ENCODE measurements at places on chromosomes 11 and 22. TPM values are rescaled to one million over a fixed set of nuclear protein-coding genes. Genes with fewer than 3 reads are reported as not detected.

The C11orf42 gene
- not detected for total RNA-seq

- peaks cover 55% of the 10 kb centered on the region for H3K4me1 ChIP-seq
- no peaks in the 10 kb centered on the region for H3K27me3 ChIP-seq
- H3K27ac ChIP-seq, result peak overlapping the region; percentile 95
- peak overlapping the region; percentile 76 for H3K4me3 ChIP-seq
- no peaks in the 10 kb centered on the region for H3K36me3 ChIP-seq
These were observed 822 bp downstream of the MARK2 start for GRCh38 chr11:63839508-63840355.

- no peaks in the 10 kb centered on the region for H3K27me3 ChIP-seq
- H3K36me3 ChIP-seq, result no peaks in the 10 kb centered on the region
- peaks cover 26% of the 10 kb centered on the region for H3K4me1 ChIP-seq
These were observed 9.9 kb downstream of the NARS2 start for GRCh38 chr11:78564490-78565467.

DNA sequence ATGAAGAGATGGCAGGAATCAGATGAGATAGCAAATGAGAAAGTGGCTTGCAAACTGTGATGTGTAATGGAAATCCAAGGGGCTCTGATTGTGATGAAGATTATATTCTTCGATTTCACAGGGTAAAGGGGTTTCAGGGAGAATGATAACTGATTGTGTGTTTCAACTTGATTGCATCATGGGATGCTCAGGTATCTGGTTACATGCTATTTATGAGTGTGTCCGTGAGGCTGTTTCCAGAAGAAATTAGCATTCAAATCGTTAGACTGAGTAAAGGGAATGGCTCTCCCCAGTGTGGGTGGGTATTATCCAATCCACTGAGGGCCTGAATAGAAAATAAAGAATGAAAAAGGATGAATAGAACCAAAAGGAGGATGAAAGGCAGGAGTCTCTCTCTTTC lies 278.7 kb upstream of the LARGE1 start:
- no peaks in the 10 kb centered on the region for H3K4me1 ChIP-seq
- H3K36me3 ChIP-seq, result no peaks in the 10 kb centered on the region
- DNase-seq, result no peak
- H3K27ac ChIP-seq, result no peak overlapping the region
- H3K27me3 ChIP-seq, result no peaks in the 10 kb centered on the region

DNA sequence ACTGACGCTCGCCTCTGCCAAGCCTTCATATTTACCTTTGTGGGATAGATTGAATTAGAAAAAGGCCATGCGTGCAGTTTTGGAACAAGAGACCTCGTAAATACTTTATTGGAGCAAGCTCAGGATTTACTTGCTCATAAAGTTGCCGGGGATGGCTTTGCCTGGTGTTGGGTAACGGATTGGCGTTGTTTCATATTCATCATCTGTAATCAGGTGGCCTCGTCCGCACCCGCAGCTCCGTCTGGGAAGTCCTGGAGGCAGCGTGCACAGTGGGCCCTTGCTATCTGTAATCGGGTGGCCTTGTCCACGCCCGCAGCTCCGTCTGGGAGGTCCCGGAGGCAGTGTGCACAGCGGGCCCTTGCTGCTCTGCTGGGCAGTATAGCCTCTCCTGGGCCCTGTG lies 1209.3 kb downstream of the BRD1 start:
- no peak overlapping the region for H3K27ac ChIP-seq
- no peaks in the 10 kb centered on the region for H3K36me3 ChIP-seq
- DNase-seq, result no peak
- no peaks in the 10 kb centered on the region for H3K27me3 ChIP-seq

DNA sequence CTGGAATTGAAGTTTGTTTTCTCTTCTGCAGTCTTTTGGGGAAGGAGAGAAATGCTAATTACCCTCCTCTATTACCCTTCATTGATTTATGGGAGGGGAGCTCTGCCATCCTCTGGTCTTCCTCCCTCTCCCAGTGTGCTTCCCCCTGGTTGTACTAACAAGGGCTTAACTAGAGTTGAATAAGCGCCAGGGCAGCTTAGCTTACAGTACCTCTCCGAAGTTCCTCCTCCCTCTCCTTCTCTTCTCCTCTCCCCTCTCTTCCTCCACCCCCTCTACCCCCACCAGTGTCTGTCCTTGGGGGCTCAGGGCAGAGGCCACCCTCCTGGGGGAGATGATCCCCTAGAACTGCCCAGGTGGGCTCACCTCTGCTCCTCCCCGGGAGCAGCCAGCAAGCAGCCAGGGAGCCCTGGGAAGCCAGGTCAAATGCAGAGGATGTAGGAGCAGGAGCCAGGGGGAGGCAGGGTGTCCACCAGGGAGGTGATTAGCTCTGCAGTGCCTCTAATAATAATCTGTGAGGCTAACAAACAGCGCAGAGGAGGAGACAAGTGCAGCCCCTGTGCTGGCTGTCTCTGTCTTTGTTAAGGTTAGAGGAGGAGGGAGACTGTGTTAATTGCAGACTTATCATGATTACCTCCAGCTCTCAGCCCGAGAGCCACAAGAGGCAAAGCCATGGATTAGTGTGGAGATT lies 191.6 kb upstream of the CADM1 start:
- H3K27ac ChIP-seq, result no peak overlapping the region
- DNase-seq, result no peak
- no peak overlapping the region for H3K4me3 ChIP-seq
- H3K27me3 ChIP-seq, result no peaks in the 10 kb centered on the region
- no peaks in the 10 kb centered on the region for H3K36me3 ChIP-seq

The BACE1-AS gene
- 2.5 TPM for total RNA-seq

GRCh38 chr11:58503361-58503856 lies 4.5 kb downstream of the OR5B21 start:
- no peaks in the 10 kb centered on the region for H3K27me3 ChIP-seq
- H3K4me1 ChIP-seq, result no peaks in the 10 kb centered on the region
- H3K27ac ChIP-seq, result no peak overlapping the region
- H3K36me3 ChIP-seq, result no peaks in the 10 kb centered on the region
- no peak overlapping the region for H3K4me3 ChIP-seq
- no peak for DNase-seq

- H3K27me3 ChIP-seq, result no peaks in the 10 kb centered on the region
- peaks cover 7% of the 10 kb centered on the region for H3K4me1 ChIP-seq
- DNase-seq, result no peak
- no peaks in the 10 kb centered on the region for H3K36me3 ChIP-seq
These were observed 105.5 kb downstream of the CSNK2A3 start for GRCh38 chr11:11247576-11247975.

GRCh38 chr11:16769386-16769785 lies 30.9 kb downstream of the C11orf58 start:
- H3K4me3 ChIP-seq, result no peak overlapping the region
- no peak for DNase-seq
- H3K36me3 ChIP-seq, result no peaks in the 10 kb centered on the region

The ESAM gene
- 7.5 TPM for total RNA-seq

The BRMS1 gene
- 59.4 TPM for total RNA-seq

- DNase-seq, result peak; percentile 28
- H3K27ac ChIP-seq, result peak overlapping the region; percentile 81
- no peaks in the 10 kb centered on the region for H3K36me3 ChIP-seq
- H3K4me3 ChIP-seq, result peak overlapping the region; percentile 88
- peaks cover 13% of the 10 kb centered on the region for H3K4me1 ChIP-seq
These were observed 728 bp downstream of the DCUN1D5 start for GRCh38 chr11:103091064-103091800.

- no peak overlapping the region for H3K4me3 ChIP-seq
- no peaks in the 10 kb centered on the region for H3K4me1 ChIP-seq
- DNase-seq, result no peak
These were observed 7.8 kb upstream of the MYBPC3 start for GRCh38 chr11:47360341-47360740.

- H3K4me3 ChIP-seq, result no peak overlapping the region
- no peak overlapping the region for H3K27ac ChIP-seq
- DNase-seq, result no peak
- H3K36me3 ChIP-seq, result no peaks in the 10 kb centered on the region
These were observed 30.7 kb downstream of the ME3 start for GRCh38 chr11:86641537-86642261.

The CHST1 gene
- total RNA-seq, result 0.53 TPM

The OVOL1 gene
- total RNA-seq, result 33.1 TPM

DNA sequence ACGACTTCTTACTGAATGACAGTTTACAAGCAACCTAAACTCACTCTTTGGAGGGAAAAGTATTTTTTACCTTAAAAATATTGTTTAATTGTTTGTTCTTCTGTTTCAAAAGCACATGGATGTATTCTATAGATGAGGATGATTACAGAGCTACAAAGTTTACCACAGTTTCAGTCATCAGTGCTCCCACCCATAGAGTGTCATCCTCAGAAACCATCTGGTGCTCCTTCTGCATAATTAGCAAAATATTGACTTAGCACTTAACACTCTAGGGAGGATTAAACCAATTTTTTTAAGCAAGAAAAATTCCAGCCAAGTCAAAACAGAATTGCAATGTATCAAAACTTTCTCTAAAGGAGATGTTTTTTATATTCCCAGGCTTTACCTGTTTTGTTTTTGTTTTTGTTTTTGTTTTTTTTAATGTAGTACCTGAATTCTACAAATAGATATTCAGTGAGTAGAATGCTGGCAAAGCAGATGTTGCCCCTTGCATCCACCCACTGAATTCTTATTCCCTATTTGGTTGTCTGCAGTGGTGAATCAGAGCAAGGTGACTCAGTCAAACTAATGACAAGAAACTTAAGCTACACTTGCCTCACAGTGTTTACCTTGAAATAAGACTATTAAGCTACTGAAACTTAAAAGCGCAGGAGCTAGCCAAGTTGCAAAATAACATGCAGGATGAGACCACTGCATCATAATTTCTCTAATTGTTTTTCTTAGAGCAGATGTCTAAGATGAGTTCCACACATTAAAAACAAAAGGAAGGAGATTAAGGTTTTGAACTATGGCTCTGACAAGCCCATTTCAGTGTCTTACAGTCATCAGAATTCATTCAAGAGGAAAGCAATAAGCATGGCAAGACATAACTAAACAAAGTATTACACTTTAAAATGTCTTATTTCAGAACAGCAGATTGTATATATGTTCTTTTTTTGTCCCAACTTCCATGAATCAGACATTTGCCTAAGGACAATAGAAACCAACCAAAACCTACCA lies 155.1 kb upstream of the SOX6 start:
- H3K4me3 ChIP-seq, result no peak overlapping the region
- H3K27me3 ChIP-seq, result no peaks in the 10 kb centered on the region
- no peak for DNase-seq
- H3K27ac ChIP-seq, result no peak overlapping the region

DNA sequence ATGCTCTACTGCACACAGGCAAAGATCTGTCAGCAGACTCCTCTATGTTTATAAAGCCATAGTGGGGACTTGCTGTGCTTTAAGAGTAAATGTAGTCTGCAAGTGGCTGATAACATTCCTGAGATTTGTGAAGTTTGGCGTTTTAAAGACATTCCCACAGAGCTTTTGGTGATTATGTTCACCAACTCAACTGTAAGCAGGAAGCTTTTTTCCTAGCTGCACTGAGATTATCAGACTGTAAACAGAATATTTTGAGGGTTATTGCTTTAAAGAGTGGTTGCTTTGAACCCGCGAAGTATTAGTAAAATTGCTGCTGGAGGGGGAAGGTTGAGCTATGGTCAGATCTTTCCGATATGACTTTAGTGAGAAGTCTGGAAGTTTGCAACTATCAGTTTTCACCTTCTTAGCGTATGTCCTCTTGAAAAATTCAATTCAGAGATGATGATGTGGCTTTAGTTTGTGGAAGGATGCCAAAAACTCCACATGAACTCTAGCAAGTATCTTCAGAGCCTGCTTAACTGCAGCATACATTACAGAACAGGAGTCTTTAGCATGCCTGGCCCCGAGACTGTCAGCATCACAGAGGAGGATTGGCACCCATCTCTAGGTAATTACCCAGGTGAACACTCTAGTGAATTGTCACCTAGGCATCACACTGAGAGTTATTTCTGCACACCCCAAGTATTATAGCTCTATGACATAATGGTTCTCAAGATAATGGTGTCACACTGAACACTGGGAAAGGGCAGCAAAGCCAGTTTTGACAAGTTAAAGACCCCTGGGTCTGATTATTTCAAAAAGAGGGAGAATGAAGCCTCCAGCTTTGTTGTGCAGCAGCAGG lies 89.9 kb downstream of the MTNR1B start:
- no peak overlapping the region for H3K27ac ChIP-seq
- H3K27me3 ChIP-seq, result no peaks in the 10 kb centered on the region
- no peaks in the 10 kb centered on the region for H3K36me3 ChIP-seq
- no peak overlapping the region for H3K4me3 ChIP-seq

DNA sequence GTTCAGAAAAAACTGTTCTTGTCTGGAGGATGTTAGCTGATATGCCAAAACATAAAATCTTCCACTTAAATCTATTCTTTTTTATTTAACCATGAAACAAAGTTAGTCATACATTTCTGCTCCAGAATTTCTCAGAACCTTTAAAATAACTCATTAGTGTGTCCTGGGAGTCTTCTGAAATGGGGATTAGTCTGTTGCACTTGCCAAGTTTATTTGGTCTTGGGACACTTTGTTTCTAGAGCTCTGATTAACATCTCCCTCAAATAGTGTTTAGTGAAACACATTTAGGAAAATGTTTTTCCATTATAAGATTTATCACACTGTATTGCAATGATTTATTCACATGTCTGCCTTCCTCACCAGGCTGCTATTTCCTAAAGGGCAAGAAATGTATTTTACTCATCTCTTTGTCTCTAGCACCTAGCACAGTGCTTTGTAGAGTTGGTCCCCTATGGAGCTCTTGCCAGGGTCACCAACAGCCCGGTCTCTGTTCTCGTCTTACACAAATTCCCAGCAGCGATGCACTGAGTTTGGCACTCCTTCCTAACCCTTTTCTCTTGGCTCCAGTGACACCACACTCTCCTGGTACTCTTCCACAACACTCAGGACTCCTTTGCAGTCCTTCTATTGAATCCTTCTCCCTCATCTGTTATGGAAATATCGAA lies 189.2 kb downstream of the CSNK2A3 start:
- H3K27ac ChIP-seq, result no peak overlapping the region
- H3K4me3 ChIP-seq, result no peak overlapping the region
- no peak for DNase-seq
- H3K36me3 ChIP-seq, result no peaks in the 10 kb centered on the region

- H3K36me3 ChIP-seq, result no peaks in the 10 kb centered on the region
- no peaks in the 10 kb centered on the region for H3K4me1 ChIP-seq
- H3K4me3 ChIP-seq, result no peak overlapping the region
- DNase-seq, result no peak
- no peak overlapping the region for H3K27ac ChIP-seq
These were observed 712.8 kb upstream of the CNTN5 start for GRCh38 chr11:98307827-98308491.

DNA sequence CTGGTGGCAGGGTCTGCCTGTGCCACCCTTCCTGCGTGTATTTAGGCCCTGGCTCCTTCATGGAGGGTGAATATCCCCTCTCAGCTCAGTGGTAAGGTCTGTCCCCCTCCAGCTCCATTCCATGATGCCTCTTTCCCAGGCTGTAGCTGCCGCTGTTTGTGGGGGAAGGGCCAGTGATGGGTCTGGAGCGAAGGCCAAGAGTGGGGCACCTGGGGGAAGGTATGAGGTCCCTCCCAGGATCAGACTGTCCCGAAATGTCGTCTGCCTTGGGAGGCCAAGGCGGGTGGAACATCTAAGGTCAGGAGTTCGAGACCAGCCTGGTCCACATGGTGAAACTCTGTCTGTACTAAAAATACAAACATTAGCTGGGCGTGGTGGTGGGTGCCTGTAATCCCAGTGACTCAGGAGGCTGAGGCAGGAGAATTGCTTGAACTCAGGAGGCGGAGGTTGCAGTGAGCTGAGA lies 1.1 kb downstream of the CD151 start:
- DNase-seq, result no peak
- no peaks in the 10 kb centered on the region for H3K27me3 ChIP-seq
- peaks cover 35% of the 10 kb centered on the region for H3K4me1 ChIP-seq
- no peaks in the 10 kb centered on the region for H3K36me3 ChIP-seq
- H3K4me3 ChIP-seq, result peak overlapping the region; percentile 59

GRCh38 chr22:48806227-48806781 lies 1021.4 kb downstream of the BRD1 start:
- no peak overlapping the region for H3K4me3 ChIP-seq
- no peaks in the 10 kb centered on the region for H3K27me3 ChIP-seq
- no peak for DNase-seq

The MPZL3 gene
- total RNA-seq, result 15.4 TPM

Data from Peyer's patch (tissue), 4 donors.